ENCODE measurements at places on chromosomes 3 and 15.

DNA sequence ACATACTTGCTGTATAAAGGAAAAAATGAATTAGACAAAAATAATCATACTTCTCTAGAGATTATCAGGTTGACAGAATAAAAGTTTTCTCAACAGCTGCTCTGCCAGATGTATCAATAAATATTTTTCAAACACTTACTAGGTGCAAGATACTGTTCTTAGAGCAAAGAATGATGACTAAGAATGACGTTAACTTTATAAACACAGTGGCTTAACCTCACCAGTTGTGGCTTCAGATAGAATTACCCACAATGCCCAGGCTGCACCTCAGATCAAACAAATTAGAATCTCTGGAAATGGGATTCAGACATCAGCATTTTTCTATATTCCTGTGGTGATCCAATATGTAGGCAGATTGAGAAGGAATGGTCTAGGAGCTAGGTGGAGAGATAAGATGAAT, 422.4 kb upstream of the ATP11B start:
- no peak for DNase-seq

- no peak for DNase-seq
Measured at GRCh38 chr3:113614402-113614801, 82.0 kb downstream of the USF3 start.

DNA sequence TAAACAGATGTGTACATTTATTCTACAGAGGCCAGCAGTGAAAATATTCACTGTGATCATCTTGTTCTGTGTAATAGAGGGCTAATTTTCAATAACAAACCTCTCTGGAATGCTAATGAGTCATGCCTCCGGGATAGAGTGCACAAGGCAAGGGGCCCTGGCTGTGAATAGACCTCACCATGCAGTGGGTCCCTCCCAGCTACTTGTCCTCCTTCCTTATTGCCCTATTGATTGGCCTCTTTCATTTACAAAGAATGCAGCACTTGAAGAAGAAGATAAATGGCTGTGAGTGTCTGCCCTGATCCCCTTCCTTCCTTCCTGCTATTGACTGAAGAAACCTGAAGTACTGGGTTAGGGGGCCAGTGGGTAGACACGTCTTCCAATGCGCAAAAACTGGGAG, 436.3 kb downstream of the WDR72 start:
- DNase-seq, result no peak

- DNase-seq, result no peak
Measured at GRCh38 chr3:105799286-105799685, 69.5 kb downstream of the CBLB start.

DNA sequence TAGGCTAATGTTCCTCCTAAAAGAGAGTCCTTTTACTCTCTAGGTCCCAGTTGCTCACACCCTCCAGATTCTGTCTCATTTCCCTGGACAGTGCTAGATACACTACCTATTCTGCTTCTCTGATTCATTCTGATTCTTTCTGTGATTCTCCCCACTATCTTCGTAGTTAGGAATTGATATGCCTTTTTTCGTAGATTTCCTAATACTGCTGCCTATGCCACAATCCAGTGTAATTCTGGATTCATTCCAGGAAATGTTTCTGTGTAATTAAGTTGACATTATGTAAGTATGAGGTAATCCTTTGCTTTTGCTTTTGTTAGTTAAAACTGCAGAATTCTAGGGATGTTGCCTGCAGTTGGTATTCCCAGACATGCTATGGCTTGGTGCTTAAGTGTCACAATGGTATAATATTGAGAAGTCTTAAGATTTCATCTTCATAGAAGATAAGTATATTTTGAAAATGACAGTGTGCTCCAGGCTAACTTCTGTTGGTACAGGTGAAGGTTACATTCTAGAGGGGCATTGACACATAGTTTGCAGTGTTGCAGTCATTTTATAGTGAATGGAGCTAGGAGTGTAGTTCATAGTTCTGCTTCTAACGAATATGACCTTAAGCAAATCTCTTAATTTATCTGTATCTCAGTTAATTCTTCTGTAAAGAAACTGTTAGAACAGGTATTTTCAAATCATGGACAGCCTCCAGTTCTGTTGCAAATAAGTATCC, 54.3 kb downstream of the RIOX2 start:
- DNase-seq, result no peak

GRCh38 chr3:73214846-73215245, 153.4 kb downstream of the EBLN2 start:
- no peak for DNase-seq

DNA sequence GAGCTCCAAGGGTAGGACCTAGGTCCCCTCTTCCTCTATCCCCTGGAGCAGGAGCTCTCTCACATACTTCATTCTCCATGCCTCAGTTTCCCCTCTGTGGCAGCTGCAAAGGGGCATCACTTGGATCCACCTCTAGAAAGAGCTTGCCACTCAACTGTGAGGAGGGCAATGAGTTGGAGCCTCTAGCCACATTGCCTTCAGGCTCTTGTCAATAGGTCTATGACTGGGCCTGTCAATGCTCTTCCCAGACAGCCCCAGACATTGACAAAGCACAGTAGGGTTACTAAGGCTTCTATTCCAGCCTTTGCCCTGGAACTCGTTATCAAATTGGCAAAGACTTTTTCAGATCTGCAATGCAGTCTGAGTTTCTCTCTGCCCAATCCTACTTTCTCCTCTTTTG, 4.4 kb upstream of the VIPR1 start:
- DNase-seq, result no peak

DNA sequence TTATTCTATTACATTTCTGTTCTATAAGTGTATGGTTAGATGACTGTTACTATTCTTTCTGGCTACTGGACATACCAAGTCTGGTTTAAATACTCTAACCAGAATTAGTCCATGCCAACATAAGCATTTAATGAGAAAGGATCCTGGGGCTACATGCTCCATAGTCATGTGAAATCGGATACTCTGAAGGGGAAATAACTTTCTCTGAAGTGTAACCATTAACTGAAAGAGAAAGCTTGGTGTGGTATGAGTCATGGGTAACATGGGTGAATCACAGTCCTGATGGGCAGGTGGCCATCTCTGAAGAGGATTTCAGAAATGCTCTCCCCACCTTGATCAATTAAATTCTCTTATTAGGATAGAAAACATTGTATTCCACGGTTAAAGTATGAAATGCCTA, 69.4 kb downstream of the FHIT start:
- DNase-seq, result no peak

GRCh38 chr3:8385848-8386620, 115.6 kb upstream of the LMCD1 start:
- no peak for DNase-seq

- DNase-seq, result no peak
Measured at GRCh38 chr3:23319366-23320312, 116.5 kb downstream of the UBE2E2 start.

DNA sequence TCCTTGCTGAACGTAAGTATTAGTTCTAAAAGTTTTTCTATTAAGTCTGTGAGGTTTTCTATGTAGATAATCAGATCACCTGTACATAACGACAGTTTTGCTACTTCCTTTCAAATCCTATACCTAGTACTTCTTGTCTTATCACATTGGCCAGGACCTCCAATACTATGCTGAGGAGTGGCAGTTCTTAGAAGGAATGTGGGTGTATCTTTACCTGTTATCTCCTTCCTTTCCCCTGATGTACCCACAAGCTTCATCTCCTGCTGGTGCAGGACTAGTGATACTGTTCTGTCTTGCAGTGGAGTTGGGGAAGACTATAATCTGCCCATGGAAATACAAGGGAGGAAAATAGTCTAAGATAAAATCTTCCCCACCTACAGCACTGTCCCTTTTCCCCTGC, 16.8 kb upstream of the CA12 start:
- DNase-seq, result no peak

- peak; percentile 8 for DNase-seq
Measured at GRCh38 chr3:15099364-15100098, 583 bp upstream of the RBSN start.

GRCh38 chr3:9682096-9682495, 21.5 kb upstream of the CPNE9 start:
- no peak for DNase-seq

DNA sequence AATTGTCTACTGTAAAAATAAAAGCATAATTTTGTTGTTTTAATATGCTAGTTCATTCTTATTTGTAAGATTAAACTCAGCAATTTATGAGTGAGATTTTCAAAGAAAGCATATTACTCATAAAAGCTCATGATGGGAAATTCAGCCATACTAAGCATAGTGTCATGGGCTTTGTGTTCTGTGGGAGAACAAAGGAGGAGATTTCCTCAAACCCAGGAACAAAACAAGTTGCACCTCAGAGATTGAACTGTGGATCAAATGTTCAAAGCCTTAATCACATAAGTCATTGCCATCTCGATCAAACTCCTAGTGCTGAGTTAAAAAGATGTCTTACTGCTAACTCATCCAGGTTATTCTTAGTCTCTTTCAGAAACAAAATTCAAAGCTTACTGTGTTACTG, 85.6 kb upstream of the PDZRN3 start:
- DNase-seq, result no peak

- DNase-seq, result no peak
Measured at GRCh38 chr15:68311859-68312557, 34.5 kb downstream of the FEM1B start.

DNA sequence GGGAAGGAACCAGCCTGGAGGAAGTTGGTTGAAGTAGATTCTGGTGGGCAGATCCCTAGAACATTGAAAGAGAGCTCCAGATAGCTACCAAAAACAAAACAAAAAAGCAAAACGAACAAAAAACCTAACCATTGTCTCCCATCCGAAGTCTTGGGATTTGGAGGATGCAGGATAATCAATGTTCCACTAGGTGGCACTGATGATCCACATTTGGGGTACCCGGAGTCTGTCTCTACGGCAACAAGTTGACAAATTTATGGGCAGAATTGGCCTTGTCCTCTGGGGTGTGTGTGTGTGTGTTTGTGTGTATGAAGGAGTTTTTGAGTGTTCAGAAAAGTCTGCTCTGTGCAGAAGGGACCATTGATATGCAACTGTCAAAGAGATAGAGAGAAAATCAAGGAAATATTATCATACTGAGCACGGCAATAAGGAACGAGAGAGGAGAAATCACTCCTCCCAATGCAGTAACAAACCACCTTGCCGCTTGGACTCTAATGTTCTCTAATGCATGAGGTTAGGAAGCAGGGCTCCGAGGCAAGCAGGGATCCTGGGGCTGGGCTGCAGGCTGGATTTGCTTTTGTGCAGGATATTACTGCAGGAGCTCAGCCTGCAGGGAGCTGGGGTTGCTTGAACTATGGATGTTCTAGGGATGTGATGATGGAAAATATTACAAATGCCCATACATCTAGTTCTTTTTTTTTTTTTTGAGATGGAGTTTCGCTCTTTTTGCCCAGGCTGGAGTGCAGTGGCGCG, 59.8 kb upstream of the KLHL25 start:
- peak; percentile 61 for DNase-seq

- DNase-seq, result no peak
Measured at GRCh38 chr3:190017521-190018288, 103.0 kb downstream of the P3H2 start.

DNA sequence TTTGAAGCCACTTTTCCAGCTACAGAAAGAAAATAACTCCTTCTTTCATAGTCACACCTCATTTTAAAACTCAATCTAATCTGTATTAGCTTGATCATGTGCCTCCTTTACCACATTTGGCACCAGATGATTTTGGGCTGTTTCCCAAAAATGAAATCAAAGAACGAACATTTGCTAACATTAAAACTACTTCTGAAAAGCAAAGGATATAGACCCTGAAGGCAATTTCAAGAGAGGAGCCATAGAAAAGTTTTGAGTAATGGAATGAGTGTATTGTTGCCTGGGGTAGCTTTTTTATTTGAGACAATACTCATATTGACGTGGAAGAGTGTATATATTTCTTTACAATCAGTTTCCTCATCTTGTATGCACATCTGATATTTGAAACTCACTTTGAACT, 152.8 kb upstream of the TBL1XR1 start:
- DNase-seq, result no peak

DNA sequence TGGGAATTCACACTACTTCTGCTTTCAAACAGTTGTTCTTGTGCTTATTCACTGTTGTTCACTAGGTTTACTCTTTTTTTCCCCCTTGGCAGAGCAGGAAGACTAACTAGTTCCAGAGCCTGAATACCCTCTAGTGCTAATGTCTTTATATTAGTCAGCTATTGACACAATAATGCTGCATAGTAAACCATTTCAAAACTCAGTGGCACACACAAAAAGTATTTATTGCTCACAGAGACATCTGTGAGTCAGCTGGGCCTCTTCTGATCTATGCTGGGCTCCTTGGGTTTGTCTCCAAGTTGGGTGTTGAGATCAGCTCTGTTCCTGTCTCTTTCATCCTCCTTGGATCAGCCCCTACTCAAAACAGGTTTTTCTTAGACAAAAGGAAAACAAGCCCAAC, 51.1 kb downstream of the RSRC1 start:
- DNase-seq, result no peak

DNA sequence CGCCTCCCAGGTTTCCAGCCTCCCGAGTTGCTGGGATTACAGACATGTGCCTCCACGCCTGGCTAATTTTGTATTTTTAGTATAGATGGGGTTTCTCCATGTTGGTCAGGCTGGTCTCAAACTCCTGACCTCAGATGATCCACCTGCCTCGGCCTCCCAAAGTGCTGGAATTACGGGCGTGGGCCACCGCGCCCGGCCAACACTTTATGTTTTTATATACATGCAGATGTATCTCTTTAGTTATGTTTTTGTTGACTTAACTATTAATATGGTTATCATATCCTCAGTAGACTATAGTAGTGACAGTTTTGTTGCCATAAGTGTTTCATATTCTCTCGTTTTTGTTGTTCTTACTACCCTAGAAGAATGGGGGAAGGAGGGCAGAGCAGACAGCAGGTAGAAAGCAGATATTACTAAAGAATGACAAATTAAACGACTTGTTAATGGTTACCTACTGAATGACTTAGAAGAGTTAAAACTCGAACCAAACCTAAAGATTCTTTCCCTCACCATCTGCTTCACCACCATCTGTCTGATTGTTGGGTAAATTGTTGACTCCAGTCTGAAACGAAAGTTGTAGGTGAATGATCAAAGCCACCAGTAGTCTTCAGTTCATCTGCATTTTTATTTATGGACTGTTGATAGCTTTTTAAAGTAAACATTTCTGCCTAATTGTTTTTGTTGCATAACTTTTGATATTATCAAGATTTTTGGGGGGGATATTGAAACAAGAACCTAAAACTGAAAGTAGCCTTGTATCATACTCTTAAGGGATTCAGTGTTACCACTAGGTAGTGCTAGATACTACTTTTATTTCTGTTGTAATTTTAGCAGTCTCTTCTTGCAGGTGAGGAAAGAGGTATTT, 89.3 kb downstream of the RASA2 start:
- DNase-seq, result no peak

- DNase-seq, result no peak
Measured at GRCh38 chr3:14852717-14853116, 34.0 kb downstream of the FGD5 start.

- DNase-seq, result no peak
Measured at GRCh38 chr3:61936344-61936937, 375.1 kb downstream of the PTPRG start.

- no peak for DNase-seq
Measured at GRCh38 chr3:33956206-33956605, 157.8 kb downstream of the PDCD6IP start.

DNA sequence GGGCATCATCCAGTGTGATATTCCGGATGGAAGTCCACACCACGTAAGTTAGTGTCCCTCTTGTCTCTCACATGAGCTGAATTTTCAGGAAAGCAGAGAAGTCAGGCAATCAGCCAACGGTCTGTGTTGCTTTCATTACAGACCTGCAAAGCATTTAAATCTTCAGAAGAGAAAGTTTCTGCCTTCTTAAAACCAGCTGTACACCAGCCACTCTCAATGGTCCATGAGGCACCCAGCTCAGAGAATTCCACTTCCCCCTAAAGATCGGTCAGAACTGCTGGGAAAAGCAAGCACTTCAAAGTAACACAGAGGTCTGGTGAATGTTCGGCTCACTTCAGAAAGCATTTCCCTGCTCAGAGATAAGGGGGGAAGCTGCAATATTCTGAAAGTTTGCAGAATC, 903.7 kb downstream of the EPHA3 start:
- no peak for DNase-seq

Measured in activated CD4-positive, alpha-beta T cell treated with anti-CD3 and anti-CD28 coated beads for 4 hours (primary cell).